ENCODE measurements at places on chromosomes 7 and 10.

- no peak for DNase-seq
These were observed 32.6 kb downstream of the PIP4K2A start for GRCh38 chr10:22681783-22682183.

DNA sequence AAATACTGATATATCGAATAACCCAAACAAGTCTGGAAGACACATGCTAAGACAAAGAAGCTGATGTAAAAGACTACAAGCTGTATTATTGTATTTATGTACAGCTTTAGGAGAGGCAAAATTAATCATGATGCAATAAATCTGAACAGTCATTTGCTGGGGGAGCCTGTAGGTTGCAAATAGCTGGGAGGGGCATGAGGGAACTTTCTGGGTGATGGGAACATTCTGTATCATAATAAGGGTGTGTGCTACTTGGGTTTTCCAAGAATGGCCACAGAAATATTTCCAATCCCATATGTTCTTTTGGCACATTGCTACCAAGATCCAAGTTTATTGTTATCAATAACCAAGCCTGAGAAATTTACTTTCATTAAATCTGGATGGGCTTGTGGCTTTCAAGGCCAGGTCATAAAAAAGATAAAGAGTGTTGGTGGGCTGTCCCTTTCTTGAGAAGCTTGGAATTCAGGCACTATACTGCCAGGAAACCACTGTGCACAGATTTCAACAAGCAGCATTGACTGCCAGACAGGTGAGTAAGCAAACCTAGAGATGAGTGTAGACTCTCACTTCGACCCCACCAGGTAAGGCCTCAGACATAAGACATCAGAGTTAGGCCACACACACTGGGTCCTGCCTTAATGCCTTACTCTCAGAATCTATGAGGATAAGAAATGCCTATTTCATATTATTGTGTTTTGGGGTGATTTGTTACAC, 629.7 kb upstream of the FZD8 start:
- DNase-seq = no peak

DNA sequence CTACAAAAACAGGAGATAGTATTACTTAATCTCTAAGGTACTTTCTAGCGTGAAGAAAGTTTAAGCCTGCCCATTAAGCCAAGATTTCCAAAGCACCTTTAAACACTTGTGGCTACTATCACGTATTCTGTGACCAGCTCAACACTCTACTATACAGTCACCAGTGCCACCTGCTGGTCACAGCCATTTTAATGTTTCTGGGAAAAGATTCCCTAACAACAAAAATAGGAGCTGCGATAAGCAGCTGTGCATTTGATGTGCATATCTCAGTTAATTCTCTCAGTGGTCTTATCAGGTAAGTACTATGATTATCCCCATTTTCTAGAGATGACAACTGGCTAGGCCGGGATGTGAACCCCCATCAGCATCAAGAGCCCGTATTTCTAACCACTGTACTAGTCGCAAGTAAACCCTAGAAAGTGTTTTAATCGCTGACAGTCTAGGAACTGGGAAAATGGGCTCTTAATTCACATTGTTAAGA, 860 bp downstream of the SEC31B start:
- DNase-seq = no peak

GRCh38 chr7:24756545-24757352, 515 bp downstream of the GSDME start:
- no peak for DNase-seq

DNA sequence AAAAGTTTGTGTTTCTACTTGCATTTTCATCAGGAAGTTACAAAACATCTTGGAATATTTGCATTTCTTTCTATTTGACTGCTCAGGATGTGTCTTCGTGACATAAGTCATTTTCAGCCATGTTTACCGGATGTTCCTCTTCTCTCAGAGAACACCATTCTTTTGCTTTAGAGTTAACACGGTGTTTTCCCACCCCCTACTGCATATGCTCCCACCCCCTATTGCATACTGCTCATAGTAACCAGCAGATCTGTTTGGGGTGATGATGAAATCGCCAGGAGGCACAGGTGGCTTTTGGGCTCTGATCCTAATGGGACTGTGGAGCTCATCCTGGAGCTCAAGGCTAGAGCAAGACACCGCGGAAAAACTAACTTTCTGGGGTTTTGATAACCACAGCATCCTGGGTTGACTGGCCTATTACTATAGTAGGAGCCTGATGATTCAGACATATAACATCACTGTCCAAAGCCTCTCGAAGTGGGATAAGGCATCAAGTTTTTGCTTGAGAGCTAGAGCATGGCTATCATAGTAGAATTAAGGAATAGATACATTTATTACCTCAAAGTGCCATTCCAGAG, 65.1 kb upstream of the BET1 start:
- DNase-seq = no peak
